ENCODE measurements at places on chromosomes 7 and 10.

- DNase-seq: no peak
Observed at GRCh38 chr10:79165070-79165778, 96.5 kb downstream of the ZMIZ1 start.

DNA sequence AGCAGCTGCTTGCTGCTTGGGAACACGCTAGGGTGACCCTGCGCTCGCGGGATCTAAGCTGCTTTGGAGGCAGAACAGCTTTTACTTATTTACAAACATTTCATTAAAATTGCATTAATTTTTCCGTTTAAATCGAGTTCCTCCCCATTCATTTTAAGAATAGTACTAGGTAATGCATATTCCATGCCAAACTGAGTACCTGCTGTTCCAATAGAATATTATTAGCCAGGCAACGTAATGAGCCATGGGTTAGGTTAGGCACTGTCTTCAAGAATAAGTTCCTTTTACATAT, 860 bp downstream of the EXOC6 start:
- no peak for DNase-seq

- DNase-seq: no peak
Observed at GRCh38 chr7:34104992-34105391, 199.7 kb downstream of the BMPER start.

GRCh38 chr10:50421026-50421719, 169.9 kb upstream of the ASAH2 start:
- DNase-seq: no peak

Data from stimulated activated CD4-positive, alpha-beta T cell treated with anti-CD3 and anti-CD28 coated beads, TNF-alpha, amount 100 ng/mL, for 48 hours (primary cell).